ENCODE measurements at places on chromosomes 7 and 10.

GRCh38 chr10:16570731-16571130 is 49.1 kb upstream of the C1QL3 start:
- no peak for DNase-seq

DNA sequence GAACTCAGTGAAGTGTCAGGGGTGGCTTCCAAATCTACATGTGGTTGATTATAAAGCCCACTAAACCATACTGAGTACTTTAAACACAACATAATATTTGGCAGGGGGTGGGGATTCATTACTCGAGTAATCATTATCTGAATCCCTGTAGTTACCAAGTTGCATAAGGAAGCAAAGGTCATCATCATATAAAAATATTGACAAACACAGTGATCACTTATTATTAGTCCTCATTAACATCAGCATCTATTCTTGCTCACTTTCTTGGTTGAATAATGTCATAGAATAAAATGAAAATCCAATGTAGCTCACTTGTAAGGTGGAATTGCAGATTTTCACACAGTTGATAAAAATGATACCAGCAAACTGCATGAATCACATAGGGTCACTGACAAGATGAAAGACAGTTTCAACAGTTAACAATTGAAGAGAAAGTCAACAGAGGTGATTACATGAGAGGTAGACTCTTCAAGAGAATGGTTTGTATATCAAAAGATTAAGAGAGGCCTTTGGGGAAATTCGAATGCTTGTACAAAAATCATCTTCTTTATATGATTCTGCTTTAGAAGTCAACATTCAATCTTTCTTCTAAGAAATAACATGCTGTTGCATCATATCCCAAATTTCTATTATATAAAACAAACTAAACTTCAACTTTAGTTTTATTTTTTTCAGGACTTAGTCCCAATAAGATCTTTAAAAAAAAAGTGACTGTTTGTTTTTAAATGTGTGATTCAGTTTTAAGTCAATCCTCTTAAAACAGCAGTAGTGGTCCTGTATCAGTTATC is 185.5 kb upstream of the KLF14 start:
- no peak for DNase-seq

DNA sequence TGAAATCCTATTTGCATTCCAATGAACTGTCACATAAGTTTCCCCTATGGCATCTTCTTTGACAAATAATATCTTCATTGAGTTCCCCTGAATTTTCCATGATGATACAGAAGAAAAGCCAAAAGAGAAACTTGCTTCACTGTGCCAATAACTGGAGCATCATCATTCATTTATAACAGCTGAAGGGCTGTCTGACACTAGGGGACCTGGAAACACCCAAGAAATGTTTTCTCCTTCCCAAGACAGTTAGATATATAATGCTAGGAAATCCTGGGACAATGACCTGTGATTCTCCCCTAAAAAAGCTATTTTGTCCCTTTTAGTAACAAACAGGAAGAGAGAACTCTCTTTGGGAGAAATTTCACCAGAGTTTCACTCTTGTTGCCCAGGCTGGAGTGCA is 133.6 kb downstream of the SEMA3C start:
- no peak for DNase-seq

- DNase-seq = no peak
Observed at GRCh38 chr10:17435187-17435586, 19.2 kb downstream of the ST8SIA6 start.

DNA sequence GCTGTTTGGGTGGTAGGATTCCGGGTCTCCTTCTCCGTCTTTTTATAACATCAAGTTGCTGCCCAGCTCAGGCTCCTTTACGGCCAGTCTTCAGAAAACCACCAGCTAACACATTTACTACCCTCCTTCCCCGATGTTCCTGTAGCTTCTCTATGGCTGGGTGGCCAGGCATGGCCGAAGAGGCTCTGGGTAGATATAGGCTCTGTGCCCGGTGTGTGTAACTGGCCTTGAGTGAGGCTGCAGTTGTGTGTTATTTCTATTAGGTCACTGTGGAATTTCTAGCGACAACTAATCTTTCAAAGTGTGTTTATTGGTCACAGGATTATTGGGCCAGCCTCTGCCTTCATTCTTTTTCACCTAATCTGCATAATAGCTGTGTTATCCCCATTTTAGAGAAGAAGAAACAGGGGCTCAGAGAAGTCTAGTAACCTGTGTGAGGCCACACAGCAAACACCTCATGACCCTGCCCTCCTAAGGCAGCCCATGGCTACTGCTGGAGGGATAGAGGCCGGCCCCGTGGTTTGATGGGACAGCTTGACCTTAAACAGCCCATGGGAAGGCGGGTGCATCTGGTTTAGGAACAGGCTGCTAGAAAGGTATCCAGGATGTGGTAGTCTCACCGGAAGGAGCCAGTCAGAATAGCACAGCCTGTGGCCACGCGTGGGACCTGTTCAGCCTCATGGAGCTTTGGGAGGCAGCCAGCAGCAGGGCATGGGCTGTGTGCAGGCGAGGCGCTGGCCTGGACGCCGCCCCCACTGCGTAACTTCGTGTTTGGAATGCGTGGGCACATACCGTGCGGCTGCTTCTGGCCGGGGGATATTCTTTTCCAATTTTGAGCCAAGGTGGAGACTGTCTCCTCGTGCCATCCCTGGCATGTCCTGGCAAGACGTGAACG is 29.7 kb downstream of the HTRA1 start:
- DNase-seq = no peak

Data from stimulated activated CD4-positive, alpha-beta T cell treated with anti-CD3 and anti-CD28 coated beads, TNF-alpha, amount 100 ng/mL, for 4 hours (primary cell).